Activated naive CD4-positive, alpha-beta T cell (primary cell): ENCODE measurements at places on chromosomes 3 and 15.

- no peak for DNase-seq
Observed at GRCh38 chr15:57245130-57245529, 131.2 kb upstream of the CGNL1 start.

DNA sequence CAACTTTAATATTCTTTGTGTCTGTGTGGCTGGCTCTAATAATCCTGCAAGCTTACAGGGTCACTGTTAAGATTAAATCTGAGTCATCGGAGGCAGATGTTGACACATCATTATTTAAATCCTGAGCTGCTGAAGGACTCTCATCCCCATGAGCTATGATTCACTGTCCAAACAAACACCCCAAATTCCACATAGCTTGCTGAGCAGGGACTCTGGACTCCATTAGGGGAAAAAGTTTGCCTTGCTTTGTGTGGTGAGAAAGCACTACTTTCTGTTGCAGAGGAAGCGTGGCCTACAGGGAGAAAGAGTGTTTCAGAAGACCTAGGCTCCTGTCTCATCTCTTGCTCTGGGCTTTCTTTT, 213.7 kb downstream of the PDCD6IP start:
- DNase-seq = no peak

DNA sequence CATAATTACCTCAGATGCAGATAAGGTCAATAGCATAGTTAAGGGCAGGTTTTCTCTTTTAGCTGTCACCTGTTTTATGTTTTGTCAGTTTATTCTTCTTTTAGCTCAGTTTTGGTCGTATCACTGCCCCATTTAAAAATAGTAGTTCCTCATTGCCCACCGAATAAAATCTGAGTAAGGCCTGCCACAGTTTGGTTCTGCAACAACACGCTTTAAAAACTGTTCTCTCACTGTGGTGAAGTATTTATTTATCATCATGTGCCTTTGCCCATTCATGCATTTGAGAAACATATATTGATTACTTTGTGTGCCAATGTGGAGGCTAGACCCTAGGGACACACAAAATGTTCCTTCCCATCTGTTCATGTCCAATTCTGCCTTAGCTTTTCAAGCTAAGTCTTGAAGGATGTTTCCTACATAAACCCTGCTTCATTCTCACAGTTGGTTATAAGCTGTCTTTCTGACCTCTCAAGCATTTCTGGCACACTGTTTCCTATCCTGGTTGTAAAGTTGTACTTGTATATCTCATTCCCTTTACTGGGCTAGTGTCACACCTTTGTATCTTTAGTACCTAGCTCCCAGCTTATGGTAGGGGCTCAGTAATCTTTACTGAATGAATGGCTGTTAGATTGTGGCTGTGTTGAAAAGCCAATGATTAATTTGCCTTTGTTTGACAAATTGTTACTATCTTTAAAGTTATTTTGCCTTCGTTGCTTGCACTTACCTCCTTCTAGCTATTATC, 23.9 kb downstream of the AKAP13 start:
- no peak for DNase-seq

DNA sequence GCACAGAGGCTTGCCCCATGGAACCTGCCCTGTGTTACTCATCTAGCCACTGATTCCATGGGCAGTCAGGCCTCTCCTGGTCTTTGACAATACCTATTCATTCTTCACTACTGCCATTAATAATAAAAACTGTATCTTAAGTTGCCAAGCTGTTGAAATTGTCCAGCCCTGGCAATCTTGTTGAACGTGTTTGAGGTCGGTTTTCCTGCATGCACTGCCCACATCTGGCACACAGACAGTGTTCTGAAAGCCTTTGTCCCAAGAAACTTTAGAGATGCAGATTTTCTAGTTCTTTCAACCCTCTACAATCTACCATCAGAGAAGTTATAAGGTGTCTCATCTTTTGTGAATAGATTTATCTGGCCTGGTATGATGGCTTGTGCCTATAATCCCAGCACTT, 567.2 kb upstream of the NECTIN3 start:
- no peak for DNase-seq

DNA sequence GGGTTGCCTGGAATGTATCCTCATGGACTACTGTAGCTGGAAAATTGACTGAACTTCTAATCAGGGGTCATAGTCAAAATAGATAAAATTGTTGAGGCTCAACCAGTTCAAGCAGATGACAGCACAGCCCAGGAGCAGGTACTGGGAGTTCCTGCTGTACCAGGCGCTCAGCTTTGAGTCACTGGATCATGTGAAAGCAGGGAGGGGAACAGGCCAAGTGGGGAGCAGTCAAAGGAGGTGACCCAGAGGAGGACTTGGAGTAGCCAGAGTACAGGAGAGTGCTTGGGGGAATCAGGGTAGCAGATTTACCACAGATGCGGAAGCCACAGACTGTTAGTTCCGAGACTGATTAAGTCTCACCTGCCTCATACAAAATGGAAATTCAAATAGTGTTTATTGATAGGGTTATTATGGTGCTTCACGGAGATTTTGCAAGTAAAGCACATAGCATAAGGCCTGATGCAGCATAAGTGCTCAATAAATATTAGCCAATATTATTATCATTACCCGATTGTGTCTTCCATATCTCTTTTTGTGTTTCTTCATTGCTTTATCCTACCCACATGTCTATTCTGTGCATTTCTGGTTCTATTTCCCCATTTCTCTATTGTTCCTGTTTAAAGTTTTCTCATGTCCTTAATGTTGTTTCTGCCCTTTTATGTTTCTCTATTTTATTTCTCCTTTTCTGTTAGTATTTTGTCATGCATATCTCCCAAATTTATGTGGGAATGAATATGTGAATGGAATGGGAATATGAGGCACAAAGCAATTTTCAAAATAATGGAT, 369.2 kb upstream of the MCTP2 start:
- no peak for DNase-seq
